Activated T-helper 9 cell treated with anti-CD3 and anti-CD28 coated beads, Interleukin-2, amount 50 U/mL, for 16 hours (primary cell): ENCODE measurements at places on chromosomes 7 and 10.

GRCh38 chr10:77497748-77498147 is 139.9 kb downstream of the KCNMA1 start:
- DNase-seq = no peak

- no peak for DNase-seq
These were observed 15.9 kb upstream of the ACBD5 start for GRCh38 chr10:27256299-27257189.

DNA sequence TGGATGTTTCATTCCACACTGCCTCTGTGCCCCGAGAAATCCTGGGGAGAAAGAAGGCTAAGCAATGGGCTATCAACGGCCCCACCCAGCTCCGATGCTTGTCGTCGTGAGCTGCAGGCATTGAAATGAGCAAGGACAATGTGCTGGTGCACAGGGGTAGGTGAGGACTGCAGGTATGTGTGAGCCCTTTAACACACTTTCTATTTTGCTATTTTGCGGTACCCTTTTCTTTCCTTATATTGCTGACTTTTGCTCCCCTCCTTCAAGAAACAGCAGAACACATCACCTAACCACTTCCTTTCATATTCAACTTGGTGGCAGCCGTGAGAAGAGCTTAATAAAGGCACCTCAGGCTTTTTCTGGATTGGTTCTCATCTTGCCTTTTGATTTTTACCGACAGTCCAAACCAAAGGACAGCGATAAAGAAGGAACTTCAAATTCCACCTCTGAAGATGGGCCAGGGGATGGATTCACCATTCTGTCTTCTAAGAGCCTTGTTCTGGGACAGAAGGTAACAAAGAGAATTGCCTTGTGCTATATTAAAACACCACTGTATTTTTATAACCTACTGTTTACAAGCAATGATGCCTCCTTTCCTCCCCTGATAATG is 39.2 kb downstream of the AIFM2 start:
- no peak for DNase-seq

GRCh38 chr10:71188201-71188600 is 24.2 kb upstream of the UNC5B start:
- no peak for DNase-seq

- no peak for DNase-seq
These were observed 55.3 kb upstream of the FGL2 start for GRCh38 chr7:77254915-77255314.
